ENCODE measurements at places on chromosomes 13 and 19.

- DNase-seq, result no peak
These were observed 389.3 kb upstream of the PCDH9 start for GRCh38 chr13:67619351-67619994.

- no peak for DNase-seq
These were observed 20.7 kb downstream of the KLK5 start for GRCh38 chr19:50932018-50932689.

- no peak for DNase-seq
These were observed 39.9 kb downstream of the FBN3 start for GRCh38 chr19:8109455-8109854.

DNA sequence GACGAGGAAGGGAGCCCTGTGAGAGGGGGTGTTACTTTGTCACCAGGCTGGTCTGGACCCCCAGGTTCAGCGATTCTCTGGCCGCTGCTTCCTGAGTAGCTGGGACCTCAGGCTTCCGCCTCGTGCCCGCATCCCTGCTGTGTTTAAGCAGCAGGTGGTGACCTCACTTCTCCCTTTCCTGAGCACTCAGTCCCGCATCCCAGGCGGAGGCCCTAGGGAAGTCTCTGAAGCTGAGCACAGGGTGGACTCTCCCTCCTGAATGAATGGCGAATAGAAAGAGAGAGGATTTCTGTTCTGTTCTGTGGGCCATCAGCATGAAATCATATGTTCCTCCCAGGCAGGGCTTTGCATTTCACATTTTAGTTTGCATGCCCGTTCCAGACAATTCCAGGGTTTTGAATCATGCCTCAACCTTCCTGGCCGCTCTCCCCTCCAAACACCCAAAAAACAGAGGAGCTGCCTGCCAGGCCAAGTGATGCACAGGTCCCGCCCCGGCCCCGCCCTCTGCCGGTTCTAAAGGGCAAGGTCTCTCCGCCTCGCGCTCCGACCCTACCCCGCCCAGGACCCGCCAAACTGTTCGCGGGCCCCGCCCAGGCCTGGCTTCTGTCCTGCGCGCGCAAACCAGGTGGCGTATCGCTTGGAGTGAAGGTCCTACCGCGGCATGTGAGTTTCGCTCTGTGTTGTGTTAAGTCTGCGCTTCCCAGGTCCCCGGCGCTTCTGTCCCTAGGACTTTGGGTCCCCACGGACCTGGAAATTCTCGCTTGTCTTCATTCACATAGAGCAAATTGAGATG is 35.1 kb upstream of the ZNF808 start:
- no peak for DNase-seq
